ENCODE measurements at places on chromosomes 12 and 14.

GRCh38 chr12:29152981-29153630, 4.0 kb downstream of the FAR2 start:
- DNase-seq = peak; percentile 32

GRCh38 chr14:74973003-74973653, 17.7 kb upstream of the PGF start:
- DNase-seq = no peak

GRCh38 chr12:46395388-46395787, 22.8 kb upstream of the SLC38A2 start:
- DNase-seq = no peak

GRCh38 chr12:23884909-23885308, 64.6 kb downstream of the SOX5 start:
- no peak for DNase-seq

DNA sequence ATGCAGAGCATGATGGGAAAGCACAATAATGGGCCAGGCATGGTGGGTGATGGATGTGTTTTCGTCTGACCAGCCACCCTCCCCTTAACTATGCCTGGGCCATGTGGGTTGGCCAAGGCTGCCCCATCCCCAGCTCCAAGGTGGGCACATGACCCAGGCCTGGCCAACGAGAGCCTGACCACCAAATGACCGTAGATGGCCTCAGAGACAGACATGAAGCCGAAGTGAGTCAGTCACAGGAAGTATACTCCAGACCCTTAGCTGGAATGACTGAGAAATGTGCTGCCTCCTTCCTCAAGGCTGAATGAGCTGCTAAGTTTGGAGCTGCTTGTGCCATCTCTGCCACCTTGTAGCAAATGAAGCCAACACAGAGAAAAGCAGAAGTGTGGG, 233.6 kb downstream of the BCL11B start:
- DNase-seq = no peak

GRCh38 chr12:122207391-122207790, 3.9 kb downstream of the B3GNT4 start:
- no peak for DNase-seq

- DNase-seq = no peak
These were observed 82.6 kb upstream of the ATP2B1 start for GRCh38 chr12:89791286-89791685.

DNA sequence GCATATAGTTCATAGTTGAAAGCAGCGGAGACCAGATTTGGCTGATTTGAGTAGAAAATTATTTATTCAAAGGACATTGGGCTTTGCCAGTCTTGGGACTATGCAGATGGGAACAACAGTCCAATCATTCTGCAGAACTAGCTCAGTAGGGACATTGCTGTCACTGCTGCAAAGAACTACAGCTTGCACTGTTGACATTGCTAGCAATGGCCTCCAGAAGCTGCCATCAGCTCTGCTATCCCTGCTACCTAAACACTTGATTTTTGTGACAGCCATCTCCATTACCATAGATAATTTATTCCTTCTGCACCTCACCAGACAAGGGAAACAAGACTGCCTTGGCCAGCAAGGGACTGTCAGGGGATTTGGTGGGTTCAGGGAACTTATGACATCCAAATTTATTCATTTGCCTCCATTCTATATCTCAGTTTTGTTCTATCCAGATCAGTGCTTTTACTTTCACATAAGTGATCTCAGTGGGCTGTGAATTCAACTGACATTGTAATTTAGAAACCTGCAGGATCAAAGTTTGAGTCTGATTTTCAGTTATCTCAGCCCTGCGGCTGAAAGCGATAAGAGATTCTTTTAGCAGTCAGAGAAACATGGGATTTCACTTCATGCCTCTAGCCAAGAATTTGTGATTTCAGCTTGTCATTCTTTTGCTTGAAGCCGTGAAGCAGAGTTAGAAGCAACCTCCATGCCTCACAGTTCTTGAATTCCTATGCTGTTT, 136.7 kb upstream of the FBXO33 start:
- no peak for DNase-seq

GRCh38 chr14:74658535-74659131, 46.6 kb upstream of the LTBP2 start:
- no peak for DNase-seq

DNA sequence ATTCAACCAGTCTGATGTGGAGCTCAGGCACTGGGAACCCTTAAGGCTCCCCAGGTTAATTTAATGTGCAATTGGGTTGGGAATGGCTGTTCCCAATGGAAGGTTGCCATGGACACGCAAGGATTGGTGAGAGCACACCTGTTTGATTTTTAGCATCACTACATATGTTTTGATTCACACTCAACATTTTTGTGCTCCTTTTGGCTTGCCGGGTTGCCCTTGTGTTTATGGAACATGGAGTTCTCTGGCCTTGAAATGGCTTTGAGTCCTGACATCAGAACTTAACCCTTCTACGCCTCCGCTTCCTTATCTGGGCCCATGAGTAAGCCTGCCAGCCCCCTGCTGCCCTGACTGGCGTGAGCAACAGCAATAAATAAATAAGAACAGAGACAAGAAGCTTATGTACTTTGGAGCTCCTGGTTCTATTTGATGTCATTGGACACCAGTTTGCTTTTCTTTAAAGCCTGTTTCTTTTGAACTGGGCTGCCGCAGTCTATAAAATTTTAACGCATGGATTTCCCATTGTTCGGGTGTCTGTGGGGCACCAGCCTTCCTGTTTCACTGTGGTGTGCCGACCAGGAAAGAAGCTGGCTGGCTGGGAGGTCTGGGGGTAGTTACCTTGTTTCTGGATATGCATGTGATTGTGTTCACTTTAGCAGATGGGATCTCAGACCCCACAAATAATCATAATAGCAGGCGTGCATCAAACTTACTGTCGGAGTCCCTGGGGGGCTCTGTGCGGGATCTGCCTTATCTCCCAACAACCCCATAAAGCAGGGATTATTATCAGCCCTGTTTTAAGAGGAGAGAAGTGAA, 27.8 kb downstream of the TBX3 start:
- no peak for DNase-seq

- DNase-seq = no peak
These were observed 290.7 kb downstream of the NPAS3 start for GRCh38 chr14:33229269-33229929.

DNA sequence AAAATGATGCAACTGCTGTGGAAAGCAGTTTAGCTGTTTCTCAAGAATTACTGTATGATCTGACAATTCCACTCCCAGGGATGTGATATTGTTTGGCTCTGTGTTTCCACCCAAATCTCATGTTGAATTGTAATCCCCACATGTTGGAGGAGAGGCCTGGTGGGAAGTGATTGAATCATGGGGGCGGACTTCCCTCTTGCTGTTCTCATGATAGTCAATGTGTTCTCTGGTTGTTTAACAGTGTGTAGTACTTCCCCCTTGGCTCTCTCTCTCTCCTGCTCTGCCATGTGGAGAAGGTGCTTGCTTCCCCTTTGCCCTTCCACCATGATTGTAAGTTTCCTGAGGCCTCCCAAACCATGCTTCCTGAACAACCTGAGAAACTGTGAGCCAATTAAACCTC, 93.4 kb upstream of the CPM start:
- DNase-seq = no peak

GRCh38 chr12:127981875-127982274, 285.1 kb upstream of the TMEM132C start:
- no peak for DNase-seq

- DNase-seq = no peak
These were observed 2.1 kb downstream of the CATSPERB start for GRCh38 chr14:91729756-91730155.

- DNase-seq = no peak
These were observed 68.8 kb downstream of the PPP2R5C start for GRCh38 chr14:101830271-101830670.

GRCh38 chr14:50808053-50808452, 22.9 kb downstream of the NIN start:
- peak; percentile 40 for DNase-seq

DNA sequence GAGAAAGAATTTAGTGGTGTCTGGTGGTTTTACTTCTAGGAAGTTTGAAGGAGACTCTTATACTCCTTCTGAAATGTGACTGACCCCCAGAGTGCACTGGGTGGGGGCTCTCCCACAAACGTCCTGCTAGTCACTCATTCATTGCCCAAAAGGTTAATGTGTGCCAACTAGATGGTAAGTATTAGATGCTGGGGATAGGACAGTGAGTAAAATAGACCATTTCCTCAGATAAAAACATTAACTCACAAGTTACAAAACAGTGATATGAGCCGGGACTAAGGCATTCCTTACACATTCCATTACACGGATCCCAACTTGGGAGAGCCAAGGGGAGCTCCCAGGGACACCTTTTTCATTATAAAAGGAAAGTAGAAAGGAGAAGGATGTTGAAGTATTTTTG, 185.1 kb downstream of the ATXN7L3B start:
- DNase-seq = no peak

DNA sequence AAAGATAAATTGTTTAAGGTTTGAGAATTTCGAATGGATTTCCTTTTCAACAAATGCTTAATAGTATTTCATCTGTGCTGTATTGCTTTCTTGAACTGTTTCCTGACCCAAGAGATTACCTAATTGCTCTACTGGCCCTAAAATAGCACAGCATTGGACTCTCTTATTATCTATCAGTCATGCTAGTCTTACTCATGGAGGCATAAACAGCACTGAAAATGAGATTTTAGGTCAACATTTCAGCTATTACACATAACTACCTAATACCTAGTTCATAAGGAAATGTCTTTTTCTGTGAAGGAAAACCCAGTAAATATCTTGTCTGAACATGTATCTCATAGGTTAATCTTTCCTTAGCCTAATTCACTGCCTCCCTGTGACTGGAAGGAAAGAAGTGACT, 4.3 kb upstream of the ABCD2 start:
- no peak for DNase-seq

DNA sequence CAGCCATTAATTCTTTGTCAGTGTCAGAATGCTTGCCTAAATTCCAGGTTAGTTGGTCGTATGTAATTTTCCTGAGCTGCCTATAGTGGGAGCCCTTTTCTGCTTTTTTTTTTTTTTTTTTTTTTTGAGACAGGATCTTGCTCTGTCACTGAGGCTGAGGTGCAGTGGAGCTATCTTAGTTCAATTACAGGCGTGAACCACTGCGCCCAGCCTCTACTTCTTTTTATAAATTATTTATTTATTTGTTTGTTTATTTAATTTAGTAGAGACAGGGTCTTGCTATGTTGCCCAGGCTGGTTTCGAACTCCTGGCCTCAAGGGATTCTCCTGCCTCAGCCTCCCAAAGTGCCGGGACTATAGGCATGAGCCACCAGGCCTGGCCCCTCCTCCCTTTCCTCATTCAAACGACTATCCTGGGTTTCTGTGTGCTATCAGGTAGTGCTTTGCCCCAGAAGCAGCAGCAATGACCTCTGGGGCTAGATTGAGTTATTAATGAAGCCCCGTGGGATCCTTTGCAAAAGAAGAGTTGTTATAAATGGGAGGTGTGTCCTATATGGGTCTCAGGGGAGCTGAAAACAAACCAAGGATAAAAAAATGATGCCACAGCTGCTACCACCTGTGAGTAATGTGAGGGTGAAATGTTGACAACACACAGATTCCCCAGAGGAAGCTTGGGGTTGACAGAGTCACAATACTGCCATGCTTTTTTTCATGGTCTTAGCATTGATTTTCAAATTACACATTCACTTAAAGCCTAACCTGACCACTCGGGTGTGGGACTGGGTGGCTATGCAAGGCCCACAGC, 34.6 kb upstream of the NFKBIA start:
- DNase-seq = no peak

DNA sequence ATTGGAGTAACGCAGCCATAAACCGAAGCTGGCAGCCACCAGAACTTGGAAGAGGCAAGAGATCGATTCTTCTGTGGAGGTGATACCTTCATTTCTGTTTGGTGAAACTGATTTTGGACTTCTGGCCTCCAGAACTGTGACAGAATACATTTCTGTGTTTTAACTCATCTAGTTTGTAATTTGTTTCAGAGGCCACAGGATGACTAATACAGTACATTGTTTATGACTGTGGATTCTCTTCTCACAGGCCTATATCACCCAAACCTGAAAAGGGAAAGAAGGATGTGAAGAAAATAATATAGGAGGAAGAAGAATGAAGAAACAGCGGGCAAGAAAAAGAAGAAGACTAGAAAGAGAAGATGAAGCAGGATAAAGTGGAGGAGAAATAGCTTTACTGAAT, 263.8 kb upstream of the DIO2 start:
- no peak for DNase-seq

GRCh38 chr14:102363182-102363943, 622 bp downstream of the TECPR2 start:
- DNase-seq = peak; percentile 31

GRCh38 chr12:62931477-62931876, 3.5 kb downstream of the PPM1H start:
- DNase-seq = no peak

DNA sequence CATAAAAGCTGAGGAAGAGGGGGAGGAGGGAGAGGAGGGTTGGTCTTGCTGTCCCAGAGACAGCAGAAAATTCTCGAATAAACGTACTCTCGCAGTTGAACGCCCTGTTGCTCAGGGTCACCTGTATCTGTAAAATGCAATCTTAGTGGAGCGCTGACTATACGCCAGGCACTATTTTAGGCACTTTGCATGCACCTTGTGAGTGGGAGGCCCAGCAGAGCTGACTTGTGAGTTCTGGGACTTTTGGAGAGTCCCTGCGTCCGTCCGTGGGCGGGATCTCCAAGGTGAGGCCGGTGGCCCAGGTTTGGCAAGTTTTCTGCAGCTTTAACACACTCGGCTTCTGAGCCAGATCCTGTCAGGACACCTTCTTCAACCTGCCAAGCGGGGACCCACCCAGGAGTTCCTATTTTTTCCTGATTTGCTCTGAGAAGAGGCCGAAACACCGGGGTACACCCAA, 32.5 kb upstream of the PLEKHG6 start:
- no peak for DNase-seq

DNA sequence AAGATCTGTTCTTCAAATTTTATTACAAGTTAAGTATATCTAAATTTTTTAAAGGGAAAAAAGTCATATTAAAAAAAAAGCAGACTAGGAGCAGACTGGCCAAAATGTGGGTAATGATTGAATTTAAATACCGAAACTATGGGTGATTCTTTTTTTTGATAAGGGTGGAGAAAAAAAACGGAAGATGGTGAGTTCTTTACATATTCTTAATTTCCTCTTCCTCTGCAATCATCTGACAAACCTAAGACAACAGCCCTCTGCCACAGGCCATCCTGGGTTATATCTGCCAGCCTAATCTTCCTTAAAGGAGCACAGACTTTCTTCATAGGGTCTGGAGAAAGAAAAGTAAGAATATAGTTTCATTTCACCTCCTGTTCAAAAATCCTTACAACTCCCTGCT, 108.0 kb downstream of the PPP2R5E start:
- DNase-seq = no peak

GRCh38 chr12:48988030-48988649, 10.0 kb downstream of the WNT1 start:
- peak; percentile 91 for DNase-seq

GRCh38 chr14:63727231-63727735, 582 bp downstream of the SGPP1 start:
- DNase-seq = no peak

DNA sequence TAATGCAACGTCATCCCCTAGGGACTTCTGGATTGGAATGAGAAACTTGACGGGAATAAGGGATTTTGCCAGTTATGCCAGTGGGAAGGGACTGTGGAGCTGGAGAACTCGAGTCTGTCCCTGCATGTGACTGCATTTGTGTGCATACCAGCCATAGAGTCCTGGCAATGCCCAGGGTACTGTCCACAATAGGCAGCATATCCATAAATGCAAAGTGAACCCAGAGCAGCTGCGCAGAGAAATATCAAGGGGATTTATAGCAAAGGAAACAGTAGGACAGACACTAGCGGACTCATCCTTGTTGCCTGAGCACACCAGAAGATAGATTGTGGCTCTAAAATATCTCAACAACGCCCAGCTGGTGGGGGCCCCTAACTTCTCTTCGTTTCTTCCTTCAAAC, 247.1 kb upstream of the SRRM4 start:
- no peak for DNase-seq

All from WTC11 (cell line).